Left hindlimb (tissue), 1 donor: ENCODE measurements at places on chromosomes 4 and X.

- no peak for DNase-seq
These were observed 28.6 kb downstream of the ANK2 start for GRCh38 chr4:113078066-113078465.

- peak; percentile 29 for DNase-seq
These were observed at the start of gene FAM133A for GRCh38 chrX:93673869-93674271. Gene FAM133A, plus strand, starts transcription at chrX:93674206. Its CDS starts 35,214 bp downstream, at chrX:93709420.

DNA sequence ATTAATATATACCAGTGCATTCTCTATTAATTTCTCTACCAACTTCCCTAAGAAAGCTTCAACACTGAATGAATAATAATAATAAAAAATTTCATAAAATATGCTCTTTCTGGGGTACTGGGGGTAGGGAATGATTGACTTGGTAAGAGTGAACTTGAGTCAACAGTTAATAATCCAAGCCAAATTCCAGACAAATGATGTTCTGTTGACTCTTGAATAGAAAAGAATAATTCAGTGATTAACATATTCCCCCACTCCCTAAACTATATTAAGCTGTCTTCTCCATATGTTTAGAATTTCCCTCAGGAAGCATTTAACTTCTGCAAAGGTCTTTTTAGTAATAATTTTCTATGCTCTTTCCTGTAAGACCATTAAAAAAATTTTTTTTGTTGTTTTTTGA is 12.3 kb downstream of the PGRMC2 start:
- DNase-seq = no peak

- no peak for DNase-seq
These were observed 940.3 kb upstream of the ADGRL3 start for GRCh38 chr4:60259781-60260180.

DNA sequence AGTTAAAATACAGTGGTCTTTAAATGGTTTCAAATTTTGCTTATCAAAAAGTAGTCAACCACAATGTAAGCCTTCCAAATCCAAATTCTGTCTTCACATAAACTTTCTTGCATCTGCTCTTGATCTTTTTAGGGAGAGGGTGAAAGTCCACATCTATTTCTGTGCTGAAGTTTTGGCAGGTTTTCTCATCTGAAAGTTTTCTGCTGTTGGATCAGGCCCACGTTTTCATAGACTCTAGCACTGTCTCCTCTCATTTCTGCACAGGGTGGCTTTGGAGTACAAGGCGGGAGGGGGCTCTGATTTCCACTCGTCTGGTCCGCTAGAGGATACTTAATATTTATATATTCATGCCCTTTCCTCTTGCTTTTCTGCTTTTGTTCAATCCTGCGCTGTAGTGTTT is 18.1 kb upstream of the TMEM150C start:
- DNase-seq = no peak
